Activated CD8-positive, alpha-beta T cell treated with anti-CD3 and anti-CD28 coated beads, Interleukin-2, amount 10 ng/mL, durations not matched to agents 7 days and 5 days (primary cell): ENCODE measurements at places on chromosomes 12 and 14.

- H3K36me3 ChIP-seq, result no peaks in the 10 kb centered on the region
- no peak for DNase-seq
- H3K27ac ChIP-seq, result peak overlapping the region; percentile 56
- H3K27me3 ChIP-seq, result peaks cover 10% of the 10 kb centered on the region
Observed at GRCh38 chr12:92987846-92988621, 58.9 kb upstream of the EEA1 start.

GRCh38 chr12:55385891-55386290 is 14.4 kb upstream of the OR6C65 start:
- H3K4me3 ChIP-seq, result no peak overlapping the region
- no peak overlapping the region for H3K27ac ChIP-seq
- no peaks in the 10 kb centered on the region for H3K36me3 ChIP-seq
- H3K4me1 ChIP-seq, result no peaks in the 10 kb centered on the region
- no peak for DNase-seq

GRCh38 chr14:104134061-104134965 is 4.1 kb upstream of the KIF26A start:
- DNase-seq, result no peak
- no peak overlapping the region for H3K4me3 ChIP-seq
- H3K27ac ChIP-seq, result no peak overlapping the region
- peaks cover 10% of the 10 kb centered on the region for H3K4me1 ChIP-seq

DNA sequence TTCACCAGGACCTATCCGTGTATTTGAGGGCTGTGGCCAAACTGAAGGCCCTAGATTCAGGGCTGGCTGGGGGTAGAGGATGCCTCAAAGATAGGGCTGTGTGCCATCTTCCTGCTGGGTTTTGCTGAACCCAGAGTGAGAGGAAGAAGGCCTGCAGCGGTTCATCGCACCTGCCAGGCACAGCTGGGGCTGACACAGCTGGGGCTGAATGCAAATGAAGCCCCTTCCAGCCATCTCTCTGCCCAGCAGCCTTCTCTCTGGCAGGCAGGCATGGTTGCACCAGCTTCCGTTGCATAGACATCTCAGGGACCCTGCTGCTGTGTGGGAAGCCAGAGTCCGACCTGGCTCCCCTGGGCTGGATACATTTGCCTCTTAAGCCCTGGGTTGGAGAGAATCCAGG is 152.4 kb downstream of the TSPAN9 start:
- no peak overlapping the region for H3K27ac ChIP-seq
- DNase-seq, result no peak
- H3K36me3 ChIP-seq, result no peaks in the 10 kb centered on the region
- no peak overlapping the region for H3K4me3 ChIP-seq
- H3K27me3 ChIP-seq, result peaks cover 6% of the 10 kb centered on the region

DNA sequence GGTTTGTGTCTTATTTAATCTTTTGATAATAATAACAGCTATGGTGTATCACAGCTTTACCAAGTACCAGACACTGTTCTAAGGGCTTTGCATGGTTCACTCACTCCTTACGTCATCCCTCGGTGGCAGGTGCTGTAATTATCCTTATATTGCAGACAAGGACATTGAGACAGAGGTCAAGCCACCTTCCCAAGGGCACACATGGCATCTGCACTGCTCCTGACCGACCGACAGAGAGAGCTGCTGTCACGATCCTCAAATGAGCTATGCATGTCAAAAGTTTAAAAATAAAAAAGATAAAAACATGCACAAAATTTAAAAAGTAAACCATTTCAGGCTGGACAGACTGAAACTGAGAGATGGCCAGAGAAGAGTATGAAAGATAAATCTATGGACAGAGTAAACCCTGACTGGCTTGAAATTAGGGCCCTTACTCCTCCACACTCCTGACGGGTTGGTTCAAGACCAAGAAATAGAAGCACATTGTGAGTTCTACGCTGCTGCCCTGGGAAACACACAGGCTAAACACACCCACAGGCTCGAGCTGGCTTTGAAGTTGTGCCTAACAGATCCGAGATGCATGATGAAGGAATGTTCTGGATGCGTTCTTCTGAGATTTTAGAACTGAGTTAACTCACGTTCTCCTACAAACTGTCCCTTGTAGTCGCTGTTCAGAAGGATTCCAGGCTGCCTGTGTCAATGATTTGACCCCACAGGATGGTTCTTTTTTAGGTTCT is 268.7 kb downstream of the ZFP36L1 start:
- DNase-seq, result no peak
- no peak overlapping the region for H3K4me3 ChIP-seq
- no peaks in the 10 kb centered on the region for H3K36me3 ChIP-seq
- H3K27me3 ChIP-seq, result no peaks in the 10 kb centered on the region

DNA sequence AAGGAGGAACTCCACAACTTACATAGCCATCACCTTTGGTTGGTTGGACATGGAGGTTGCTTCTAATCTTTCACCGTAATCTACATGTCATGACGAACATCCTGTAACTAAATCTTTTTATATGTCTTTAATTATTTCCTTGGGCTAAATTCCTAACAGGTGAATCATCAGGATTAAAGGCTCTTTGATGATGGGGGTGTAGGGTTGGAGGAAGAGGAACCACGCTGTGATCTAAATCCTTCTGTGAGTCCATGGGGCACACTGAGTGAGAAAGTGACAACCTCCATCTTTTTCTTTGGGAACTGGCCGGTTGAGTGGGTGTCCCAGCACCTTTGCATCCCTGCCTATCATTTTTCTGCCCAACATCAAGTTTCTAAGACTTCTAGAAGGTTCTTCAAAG is 31.1 kb upstream of the MAP1LC3B2 start:
- no peak overlapping the region for H3K4me3 ChIP-seq
- peaks cover 7% of the 10 kb centered on the region for H3K4me1 ChIP-seq
- DNase-seq, result no peak
- H3K27ac ChIP-seq, result no peak overlapping the region

DNA sequence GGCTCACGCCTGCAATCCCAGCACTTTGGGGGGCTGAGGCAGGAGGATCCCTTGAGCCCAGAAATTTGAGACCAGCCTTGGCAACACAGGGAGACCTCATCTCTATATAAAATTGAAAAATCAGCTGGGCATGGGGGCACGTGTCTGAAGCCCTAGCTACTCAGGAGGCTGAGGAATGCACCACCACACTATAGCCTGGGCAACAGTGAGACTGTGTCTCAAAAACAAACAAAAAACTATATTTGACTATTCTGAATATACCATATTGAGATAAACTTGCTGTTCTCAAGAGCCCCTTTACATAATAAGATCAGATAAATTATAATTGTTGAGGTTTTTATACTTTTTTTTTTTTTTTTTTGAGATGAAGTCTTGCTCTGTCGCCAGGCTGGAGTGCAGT is 44.9 kb upstream of the SRP54 start:
- peaks cover 3% of the 10 kb centered on the region for H3K4me1 ChIP-seq
- no peaks in the 10 kb centered on the region for H3K27me3 ChIP-seq
- H3K36me3 ChIP-seq, result peaks cover 5% of the 10 kb centered on the region
- H3K4me3 ChIP-seq, result no peak overlapping the region
